ENCODE measurements at places on chromosomes 5 and 9.

DNA sequence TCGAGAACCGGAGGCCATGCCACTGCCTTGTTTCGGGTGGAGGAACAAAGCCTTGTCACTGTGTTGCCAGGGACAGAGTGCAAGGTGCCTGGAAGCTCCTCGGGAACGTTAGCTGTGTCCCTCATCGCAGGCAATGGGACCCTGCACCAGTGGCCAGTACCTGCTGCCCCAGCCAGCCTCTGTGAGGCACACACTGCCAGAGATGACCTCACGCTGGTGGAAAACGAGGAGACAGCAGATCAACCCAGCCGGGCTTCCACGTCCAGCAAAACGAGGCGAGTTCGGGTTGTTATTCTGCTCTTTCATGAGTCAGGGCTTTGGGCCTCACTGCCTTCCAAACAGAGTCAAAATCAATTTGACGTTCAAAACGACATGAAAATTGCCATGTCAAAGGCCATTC, 104.1 kb downstream of the ADAMTS2 start:
- no peak for DNase-seq

DNA sequence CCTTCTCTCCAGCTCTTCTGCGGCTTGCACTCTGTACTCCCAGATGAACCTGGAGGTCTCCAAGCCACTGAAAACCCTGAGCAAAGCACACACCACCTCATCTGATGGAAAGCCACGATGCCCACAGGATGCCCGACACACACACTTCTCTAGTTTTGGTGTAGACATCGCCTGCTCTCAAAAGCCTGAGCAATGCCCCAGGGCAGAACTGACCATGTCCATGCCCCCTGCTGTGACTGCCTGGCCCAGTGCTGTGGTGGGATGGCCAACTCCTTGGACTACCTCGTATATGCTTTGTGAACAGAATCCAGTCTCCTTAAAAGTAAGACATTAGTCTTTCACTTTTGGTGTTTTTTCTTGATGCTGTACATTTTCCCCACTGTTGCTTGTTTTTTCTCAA, 81.2 kb downstream of the SPTLC1 start:
- DNase-seq: no peak

DNA sequence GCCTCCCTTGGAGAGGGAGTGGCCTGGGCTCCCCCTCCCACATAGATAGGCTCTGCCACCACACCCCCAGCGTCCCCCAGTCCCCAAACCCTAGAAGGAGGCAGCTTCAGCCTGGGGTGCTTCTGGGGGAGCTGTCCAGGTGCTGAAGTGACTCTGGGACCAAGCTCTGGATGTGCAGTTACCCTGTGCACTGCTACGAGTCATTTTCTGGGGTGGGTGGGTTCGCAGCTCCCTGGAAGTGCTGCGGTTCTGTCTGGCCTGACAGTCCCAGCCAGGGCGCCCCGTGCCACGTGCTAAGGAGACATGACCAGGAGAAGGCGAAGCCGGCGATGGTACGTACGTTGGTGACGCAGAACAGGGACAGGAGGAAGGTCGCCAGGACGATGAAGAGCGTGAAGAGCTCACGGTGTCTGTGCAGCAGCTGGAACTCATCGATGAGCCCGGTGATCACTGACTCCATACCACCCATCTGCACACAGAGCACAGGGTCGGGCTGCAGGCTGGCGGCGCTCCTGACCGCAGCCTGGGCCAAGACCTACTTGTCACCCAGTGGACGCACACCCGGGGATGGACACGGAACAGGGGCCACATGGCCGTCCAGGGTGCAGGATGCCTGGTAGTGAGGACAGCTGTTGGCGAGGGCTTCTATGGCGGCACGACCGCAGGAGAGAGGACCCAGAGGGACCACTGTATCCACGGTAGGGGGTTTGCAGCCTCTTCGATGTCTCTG, 35.7 kb downstream of the SLC6A3 start:
- DNase-seq: peak; percentile 24

DNA sequence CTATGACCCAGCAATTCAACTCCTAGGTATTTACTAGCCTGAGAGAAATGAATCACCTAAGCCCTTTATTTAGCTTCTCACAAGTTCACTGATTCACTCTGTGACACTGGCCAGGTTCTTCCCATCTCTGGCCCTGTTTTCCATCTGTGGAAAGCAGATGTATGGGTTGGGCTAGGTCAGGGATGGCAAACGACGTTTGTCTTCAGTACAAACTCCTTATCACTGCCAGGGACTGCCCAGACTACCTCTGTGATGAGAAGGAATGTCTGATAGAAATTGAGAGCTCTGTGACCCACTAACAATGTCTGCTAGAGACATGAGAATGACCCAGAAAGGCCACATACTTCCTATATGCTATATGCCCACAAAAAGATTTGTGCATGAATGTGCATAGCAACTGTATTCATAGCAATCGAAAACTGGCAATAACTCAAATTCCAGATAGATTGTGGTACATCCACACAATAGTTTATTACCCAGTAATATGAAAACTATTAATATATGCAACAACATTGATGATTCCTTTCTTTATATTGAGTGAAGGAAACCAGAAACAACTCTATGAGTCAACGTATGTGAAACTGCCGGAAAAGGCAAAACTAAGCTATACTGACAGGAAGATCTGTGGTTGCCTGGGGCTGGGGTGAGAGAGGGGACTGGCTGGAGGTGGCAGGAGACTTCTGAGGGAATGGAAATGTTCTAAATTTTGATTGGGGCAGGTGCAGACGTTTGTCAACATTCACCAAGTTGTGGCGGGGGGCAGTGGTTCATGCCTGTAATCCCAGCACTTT, 32.0 kb upstream of the ADAM19 start:
- peak; percentile 62 for DNase-seq

DNA sequence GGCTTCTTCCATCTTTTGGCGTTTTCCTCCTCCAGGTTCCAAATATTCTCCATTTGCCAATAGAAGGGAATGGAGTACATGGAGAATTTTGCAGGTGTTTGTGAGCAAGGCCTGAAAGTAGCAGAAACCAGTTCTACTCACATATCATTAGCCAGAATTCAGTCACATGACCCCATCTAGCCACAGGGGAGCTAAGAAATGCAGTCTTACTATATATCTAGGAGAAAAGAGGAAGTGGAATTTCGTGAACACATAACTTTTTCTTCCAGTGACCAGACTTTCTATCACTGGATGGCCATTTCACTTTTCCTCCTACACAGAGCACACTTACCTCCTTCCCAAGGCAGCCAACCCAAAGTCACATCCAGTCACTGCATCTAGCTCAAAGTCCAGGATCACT, 55.1 kb downstream of the LOX start:
- DNase-seq: no peak

DNA sequence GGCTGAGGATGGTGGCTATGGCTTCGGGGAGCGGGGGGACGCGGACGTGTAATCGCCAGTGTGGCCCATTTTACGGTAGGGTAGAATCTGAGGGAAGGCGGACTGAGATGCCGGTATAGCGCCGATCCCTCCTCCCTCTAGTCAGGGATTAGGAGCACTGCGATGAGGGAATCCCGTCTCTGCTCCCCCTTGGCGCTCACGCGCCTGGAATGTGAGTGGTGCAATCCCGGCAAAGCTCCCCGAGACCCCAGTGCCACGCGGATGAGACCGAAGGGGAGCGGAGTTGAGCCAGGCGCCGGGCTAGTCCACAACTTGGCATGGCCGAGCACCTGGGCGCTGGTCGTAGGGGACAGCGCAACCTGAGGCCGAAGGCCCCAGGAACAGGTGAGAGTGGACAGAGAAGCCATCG, 2.2 kb downstream of the NPR3 start:
- DNase-seq: no peak

- peak; percentile 5 for DNase-seq
These were observed 231.6 kb downstream of the SLF1 start for GRCh38 chr5:94849821-94850736.

DNA sequence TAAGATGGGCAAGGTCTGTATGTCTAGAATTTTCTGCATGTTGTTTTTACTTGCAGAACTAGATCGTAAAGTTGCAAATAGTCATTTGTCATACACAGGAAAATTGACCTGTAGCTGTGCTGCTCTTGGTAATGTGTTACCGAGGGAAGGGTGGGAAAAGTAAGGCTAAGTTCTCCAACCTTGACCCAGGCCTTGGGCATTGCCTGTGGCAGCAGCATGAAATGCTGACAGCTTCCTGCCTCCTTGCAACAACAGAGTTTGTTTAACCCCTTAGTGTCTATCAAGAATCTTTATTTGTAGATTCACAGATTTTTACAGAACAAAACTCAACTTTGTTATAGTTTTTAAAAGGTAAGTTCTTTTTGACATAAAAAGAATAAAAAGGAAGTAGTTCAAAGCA, 48.3 kb downstream of the ERCC6L2 start:
- DNase-seq: no peak

- no peak for DNase-seq
These were observed 5.9 kb downstream of the FAM163B start for GRCh38 chr9:133603135-133603927.

DNA sequence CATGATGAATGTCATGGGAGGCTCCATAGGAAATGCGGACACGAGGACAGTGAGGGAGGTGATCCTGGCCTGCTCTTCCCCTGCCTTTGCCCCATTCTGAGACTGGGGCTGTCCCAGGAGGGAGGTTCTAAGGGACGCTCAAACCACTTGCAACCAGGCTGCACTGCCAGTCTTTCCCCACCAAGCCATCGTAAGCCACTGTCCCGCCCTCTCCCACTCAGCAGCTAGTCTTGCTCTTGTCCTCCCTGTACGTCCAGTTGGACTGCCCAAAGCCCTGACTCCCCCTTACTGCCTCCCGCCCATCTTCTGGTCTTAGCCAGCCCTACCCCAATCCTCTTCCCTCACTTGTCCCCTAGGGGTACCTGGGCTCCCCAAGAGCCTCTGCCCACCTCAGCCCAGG, 115.7 kb downstream of the FSTL4 start:
- DNase-seq: no peak

DNA sequence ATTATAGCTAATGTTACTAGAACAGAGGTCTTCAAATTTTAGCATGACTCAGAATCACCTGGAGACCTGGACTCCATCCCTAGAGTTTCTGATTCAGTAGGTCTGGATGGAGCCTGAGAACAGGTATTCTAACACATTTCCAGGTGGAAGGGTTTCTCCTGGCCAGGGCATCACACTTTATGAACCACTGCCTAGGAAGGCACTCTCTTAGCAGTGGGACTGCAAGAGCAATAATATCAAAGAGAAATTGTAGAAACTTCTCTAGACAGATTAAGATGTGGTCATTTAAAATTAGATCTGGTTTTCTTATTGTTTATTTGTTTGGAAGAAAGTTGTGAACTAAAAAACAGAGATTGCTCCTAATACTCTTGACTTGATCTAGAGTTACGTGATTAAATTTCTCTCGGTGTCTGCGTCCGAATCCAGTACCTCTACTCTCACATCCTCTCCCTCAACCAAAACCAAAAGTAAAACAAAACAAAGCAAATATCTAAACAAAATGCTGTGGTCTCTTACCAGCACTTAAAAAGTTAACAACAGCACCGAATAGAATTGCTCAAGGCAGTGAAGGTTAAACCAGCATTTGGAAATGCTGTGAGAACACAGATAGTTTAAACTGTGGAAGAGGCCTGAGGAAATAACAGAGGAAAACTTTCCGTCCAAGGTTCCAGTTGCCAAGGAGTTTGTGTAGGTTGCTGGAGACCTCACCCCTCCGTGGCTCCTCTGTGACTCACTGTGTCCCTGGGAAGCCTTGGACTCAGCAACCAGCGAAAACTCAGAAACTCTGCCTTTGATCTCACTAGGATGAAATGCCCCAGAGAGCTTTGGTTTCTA, 193.4 kb downstream of the ARRDC3 start:
- DNase-seq: no peak

GRCh38 chr5:135697251-135697958, 118.6 kb upstream of the CXCL14 start:
- DNase-seq: no peak

GRCh38 chr5:146458894-146459293, 11.8 kb downstream of the TCERG1 start:
- no peak for DNase-seq

- DNase-seq: no peak
These were observed 56.8 kb downstream of the FAM81B start for GRCh38 chr5:95447961-95448360.

GRCh38 chr5:148827723-148828122, 1.3 kb downstream of the ADRB2 start:
- no peak for DNase-seq

DNA sequence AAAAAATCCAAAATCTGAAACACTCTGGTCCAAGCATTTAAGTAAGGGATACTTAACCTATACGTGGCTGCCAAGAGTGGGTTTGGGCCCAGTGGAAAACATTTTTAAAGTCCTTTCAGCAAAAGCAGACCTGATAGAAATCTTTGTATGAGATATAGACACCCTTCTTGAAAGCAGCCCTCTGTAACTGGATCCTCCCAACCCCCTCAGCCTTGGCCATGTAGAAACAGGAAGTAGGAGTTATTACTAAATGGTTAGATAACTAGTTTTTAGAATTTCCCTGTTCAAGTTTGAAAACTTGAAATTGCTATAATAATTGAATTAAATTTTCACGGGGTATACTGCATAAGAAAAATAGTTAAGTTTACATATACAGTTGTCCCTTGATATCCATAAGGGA, 111.3 kb upstream of the PCA3 start:
- DNase-seq: no peak

DNA sequence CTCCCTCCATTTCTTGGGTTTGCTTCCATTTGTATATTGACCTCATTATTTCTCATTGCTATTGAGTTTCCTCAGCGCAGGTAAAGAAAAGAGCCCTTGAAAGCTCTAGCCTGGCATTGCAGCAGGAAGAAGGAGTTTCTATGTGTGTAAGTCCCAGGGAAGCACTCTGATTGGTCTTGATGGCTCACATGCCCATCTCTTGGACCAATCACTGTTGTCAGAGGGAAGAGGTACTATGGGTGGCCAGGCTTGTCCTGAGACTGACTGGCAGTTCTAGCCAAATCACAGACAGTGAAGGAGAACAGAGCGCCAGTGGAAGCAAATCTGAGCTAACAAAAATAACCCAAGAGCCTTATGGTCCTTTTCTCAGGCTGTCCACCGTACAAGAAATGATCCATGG, 219.0 kb downstream of the PAX5 start:
- no peak for DNase-seq
